ENCODE measurements at places on chromosomes 5 and 9. TPM values are rescaled to one million over a fixed set of nuclear protein-coding genes. Genes with fewer than 3 reads are reported as not detected.

DNA sequence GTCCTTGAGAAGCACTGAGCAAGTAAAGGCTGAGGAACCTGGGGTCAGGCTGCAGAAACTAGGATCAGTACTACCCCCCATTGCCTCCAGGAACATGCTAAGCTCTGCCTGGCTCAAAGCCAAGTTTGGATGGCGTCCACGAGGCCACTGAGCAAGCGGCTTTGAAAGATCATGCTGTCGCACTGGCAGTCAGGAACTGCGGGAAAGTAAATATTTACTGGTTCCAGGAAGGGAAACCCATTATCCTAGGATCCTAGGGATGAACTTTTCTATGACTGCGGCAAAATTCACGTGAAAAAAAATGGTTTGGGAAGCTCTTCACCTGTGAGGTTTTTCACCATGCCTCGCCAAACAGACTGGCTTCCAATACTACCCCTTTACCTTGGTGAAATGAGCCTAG is 75.3 kb upstream of the PJA2 start:
- DNase-seq: peak; percentile 75
- H3K4me1 ChIP-seq: peaks cover 13% of the 10 kb centered on the region
- no peaks in the 10 kb centered on the region for H3K36me3 ChIP-seq
- no peak overlapping the region for H3K4me3 ChIP-seq
- no peaks in the 10 kb centered on the region for H3K27me3 ChIP-seq

- H3K4me1 ChIP-seq: no peaks in the 10 kb centered on the region
- no peaks in the 10 kb centered on the region for H3K36me3 ChIP-seq
- H3K27me3 ChIP-seq: no peaks in the 10 kb centered on the region
- DNase-seq: no peak
These were observed 275.9 kb upstream of the WWC1 start for GRCh38 chr5:168015506-168015905.

GRCh38 chr5:90562341-90562740 is 3.7 kb downstream of the ADGRV1 start:
- H3K4me3 ChIP-seq: no peak overlapping the region
- H3K4me1 ChIP-seq: no peaks in the 10 kb centered on the region
- DNase-seq: no peak
- peaks cover under 1% of the 10 kb centered on the region for H3K27me3 ChIP-seq
- H3K27ac ChIP-seq: peak overlapping the region; percentile 36

- H3K4me1 ChIP-seq: no peaks in the 10 kb centered on the region
- no peaks in the 10 kb centered on the region for H3K27me3 ChIP-seq
- H3K36me3 ChIP-seq: no peaks in the 10 kb centered on the region
- no peak overlapping the region for H3K4me3 ChIP-seq
These were observed 347.3 kb downstream of the KDM4C start for GRCh38 chr9:7105095-7105494.

GRCh38 chr9:123643518-123643917 is 286.4 kb downstream of the DENND1A start:
- DNase-seq: no peak
- no peaks in the 10 kb centered on the region for H3K36me3 ChIP-seq
- H3K4me1 ChIP-seq: peaks cover under 1% of the 10 kb centered on the region
- no peak overlapping the region for H3K27ac ChIP-seq

DNA sequence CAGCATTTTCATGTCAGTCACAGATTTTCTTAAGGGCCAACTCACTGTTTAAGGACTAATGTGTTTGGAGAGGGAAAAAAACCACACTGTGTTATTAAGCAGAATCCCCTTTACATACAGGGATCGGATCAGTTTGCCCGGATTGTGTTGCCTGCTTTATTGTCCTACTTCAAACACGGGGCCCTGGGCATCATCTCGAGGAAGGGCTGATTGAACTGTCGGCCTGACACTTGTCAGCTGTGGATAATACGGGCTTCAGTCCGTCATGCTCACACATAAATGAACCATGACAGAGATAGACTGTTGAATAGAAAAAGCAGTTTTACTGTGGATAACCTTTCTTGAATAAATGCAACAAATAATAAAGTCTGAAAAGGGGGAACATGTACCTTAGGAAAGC is 325.0 kb downstream of the ZSWIM6 start:
- H3K4me1 ChIP-seq: no peaks in the 10 kb centered on the region
- no peak overlapping the region for H3K27ac ChIP-seq
- H3K36me3 ChIP-seq: no peaks in the 10 kb centered on the region
- H3K4me3 ChIP-seq: no peak overlapping the region
- no peaks in the 10 kb centered on the region for H3K27me3 ChIP-seq

GRCh38 chr5:134798468-134798867 is 39.9 kb downstream of the DDX46 start:
- no peaks in the 10 kb centered on the region for H3K27me3 ChIP-seq
- H3K4me1 ChIP-seq: no peaks in the 10 kb centered on the region
- H3K36me3 ChIP-seq: no peaks in the 10 kb centered on the region
- no peak overlapping the region for H3K27ac ChIP-seq

- H3K4me3 ChIP-seq: no peak overlapping the region
- no peaks in the 10 kb centered on the region for H3K27me3 ChIP-seq
- no peak overlapping the region for H3K27ac ChIP-seq
- H3K36me3 ChIP-seq: no peaks in the 10 kb centered on the region
- H3K4me1 ChIP-seq: peaks cover 39% of the 10 kb centered on the region
These were observed 64.9 kb downstream of the SERINC5 start for GRCh38 chr5:80190960-80191359.

- no peaks in the 10 kb centered on the region for H3K4me1 ChIP-seq
- peaks cover 5% of the 10 kb centered on the region for H3K27me3 ChIP-seq
- no peak overlapping the region for H3K27ac ChIP-seq
These were observed 90.8 kb upstream of the IRX4 start for GRCh38 chr5:1973391-1974013.

DNA sequence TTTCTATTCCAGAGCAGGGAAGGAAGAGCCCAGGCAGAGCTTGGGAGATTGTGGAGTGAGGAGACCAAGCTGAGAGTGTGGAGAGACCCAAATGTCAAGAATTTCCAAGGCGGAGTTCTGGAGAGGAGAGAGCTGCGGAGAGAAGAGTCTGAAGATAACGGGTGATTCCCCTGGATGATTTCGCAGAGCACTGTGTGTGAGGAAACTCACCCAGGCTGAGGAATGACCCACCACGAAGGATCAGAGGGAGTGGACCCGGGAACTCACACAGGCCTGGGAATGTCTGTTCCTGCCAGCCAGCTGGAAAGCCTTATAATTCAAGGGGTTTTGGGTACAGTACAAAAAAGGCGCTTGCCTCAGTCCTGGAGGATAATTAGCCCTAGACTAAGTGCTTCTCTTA is 94.2 kb downstream of the WNK2 start:
- peak; percentile 2 for DNase-seq
- H3K36me3 ChIP-seq: no peaks in the 10 kb centered on the region
- H3K4me1 ChIP-seq: no peaks in the 10 kb centered on the region
- no peak overlapping the region for H3K4me3 ChIP-seq
- no peak overlapping the region for H3K27ac ChIP-seq

DNA sequence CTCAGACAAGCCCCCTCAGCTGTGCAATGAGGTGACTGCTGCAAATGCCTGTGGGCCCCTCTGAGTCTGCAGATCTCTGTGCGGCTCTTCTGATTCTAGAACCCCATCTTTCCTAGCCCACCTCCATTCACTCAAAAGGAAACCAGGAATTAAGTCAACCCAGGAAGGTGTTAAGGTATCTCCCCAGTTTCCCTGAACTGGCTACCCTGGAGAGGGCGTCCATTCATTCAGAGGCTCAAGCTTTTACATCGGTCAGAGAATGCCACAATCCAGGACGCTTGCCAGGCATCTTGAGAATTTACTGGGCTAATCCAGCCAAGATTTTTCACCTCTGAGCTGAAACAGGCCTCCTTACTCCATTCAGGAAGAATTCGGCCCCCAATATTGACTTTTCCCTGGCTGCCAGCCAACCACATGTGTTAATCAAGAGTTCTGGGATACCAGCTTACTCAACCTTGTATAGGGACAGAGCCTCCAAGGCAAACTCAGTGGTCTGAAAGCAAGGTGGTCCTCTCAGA is 889 bp upstream of the ADAMTS12 start:
- no peaks in the 10 kb centered on the region for H3K27me3 ChIP-seq
- H3K27ac ChIP-seq: no peak overlapping the region

DNA sequence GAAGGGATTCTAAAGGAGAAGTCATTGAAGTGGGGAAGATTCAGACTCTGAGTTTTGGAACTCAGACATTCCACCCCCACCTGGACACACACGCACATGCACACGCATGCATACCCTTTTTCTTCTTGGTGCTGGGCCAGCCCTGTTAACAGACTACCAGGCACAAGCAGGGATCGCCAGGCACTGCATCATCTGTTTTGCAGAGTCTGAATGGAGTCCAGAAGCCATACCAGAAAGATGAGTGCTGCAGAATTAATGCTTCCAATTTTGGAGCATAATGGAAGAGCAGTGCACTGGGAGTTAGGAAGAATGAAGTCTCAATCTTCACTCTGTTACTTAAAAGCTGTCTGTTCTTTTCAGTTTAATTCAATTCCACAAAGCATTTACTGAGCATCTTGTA is 95.5 kb downstream of the PDE8B start:
- no peak overlapping the region for H3K27ac ChIP-seq
- DNase-seq: no peak
- peaks cover 8% of the 10 kb centered on the region for H3K4me1 ChIP-seq

GRCh38 chr9:110192531-110193261 is 15.3 kb downstream of the C9orf152 start:
- peaks cover 21% of the 10 kb centered on the region for H3K4me1 ChIP-seq
- H3K36me3 ChIP-seq: no peaks in the 10 kb centered on the region
- H3K4me3 ChIP-seq: no peak overlapping the region
- H3K27me3 ChIP-seq: no peaks in the 10 kb centered on the region
- H3K27ac ChIP-seq: peak overlapping the region; percentile 54

GRCh38 chr5:94627191-94627590 is 8.7 kb downstream of the SLF1 start:
- no peaks in the 10 kb centered on the region for H3K4me1 ChIP-seq
- no peak for DNase-seq
- H3K36me3 ChIP-seq: no peaks in the 10 kb centered on the region
- H3K27me3 ChIP-seq: no peaks in the 10 kb centered on the region
- no peak overlapping the region for H3K4me3 ChIP-seq
- no peak overlapping the region for H3K27ac ChIP-seq

- H3K4me1 ChIP-seq: no peaks in the 10 kb centered on the region
- H3K4me3 ChIP-seq: no peak overlapping the region
- DNase-seq: no peak
These were observed 35.2 kb downstream of the GOLPH3 start for GRCh38 chr5:32138839-32139493.

DNA sequence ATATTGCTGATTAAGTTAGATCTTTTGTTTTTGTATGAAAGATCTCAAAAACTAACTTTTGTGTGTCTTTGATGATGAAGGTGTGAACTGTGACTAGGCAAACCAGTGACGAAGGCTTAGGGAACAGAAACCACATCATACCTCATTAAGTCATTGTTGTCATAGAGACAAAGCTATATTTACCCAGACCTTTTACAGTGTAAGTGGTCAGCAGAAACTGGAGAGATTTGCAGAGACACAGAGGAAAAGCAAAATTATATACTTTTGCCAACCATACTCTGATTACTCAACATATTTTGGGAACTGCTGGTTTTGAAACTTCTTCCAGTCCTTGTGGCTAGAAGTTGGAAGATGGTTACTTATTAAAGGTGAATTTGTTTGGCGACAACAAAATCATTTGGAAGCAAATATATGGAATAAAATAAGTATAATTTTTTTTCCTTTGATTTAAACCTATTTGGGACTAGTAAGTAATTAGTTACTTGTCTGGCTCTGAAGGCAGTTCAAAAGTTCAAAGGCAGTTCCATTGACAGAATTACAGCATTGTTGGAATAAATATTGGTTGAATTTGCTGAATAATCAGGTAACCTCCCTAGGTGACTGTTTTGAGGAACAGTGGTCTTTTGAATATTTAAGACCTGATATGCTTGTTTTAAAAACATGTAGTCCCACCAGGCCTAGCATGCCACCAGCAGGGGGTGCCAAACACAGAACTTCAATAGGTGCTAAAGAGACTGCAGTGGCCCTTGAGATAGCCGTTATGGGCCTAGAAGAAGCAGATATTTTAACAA is 103.8 kb downstream of the RPS23 start:
- DNase-seq: peak; percentile 70
- H3K27ac ChIP-seq: peak overlapping the region; percentile 2
- H3K27me3 ChIP-seq: no peaks in the 10 kb centered on the region
- H3K4me1 ChIP-seq: no peaks in the 10 kb centered on the region

DNA sequence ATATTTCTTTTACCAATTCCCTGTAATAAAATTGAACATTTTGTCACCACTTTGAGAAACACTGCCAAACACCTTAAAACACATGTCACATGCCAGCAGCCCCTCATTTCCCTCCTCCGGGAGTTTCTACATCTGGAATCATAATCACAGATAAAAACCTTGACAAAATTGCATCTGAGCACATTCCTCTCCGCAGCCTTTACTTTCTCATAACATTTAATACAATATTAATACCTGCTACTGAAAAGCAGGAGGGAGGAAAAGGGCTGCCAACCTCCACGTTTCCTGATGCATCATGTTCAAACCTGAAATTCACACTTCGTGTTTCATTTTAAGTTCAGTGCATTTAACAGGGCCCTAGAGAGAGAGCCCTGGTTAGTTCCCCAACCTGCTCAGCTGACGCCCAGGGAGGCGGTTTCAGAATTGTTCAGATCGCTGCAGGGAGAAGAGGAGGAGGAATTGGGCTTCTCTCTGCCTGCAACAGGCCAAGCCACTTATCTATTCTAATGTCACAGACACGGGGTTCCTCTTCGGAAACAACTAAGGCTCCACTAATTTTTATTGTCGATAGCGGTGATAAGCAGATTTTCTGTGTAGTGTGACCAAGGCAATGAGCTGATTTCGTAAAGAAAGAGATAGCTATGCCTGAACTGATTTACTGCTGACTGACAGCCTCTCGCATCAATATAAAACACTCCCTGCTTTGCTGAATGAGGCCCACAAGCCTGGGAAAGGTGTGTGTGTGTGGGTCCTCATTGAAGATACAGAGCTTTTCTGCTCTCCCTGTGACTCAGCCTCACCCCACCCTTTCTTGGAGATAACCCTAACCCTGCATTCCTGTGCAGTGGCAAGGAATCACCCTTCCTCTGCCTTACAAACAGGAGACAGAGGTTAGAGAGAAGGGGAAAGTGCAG is 4.9 kb upstream of the LHX2 start:
- no peak overlapping the region for H3K4me3 ChIP-seq
- no peaks in the 10 kb centered on the region for H3K36me3 ChIP-seq
- H3K27ac ChIP-seq: no peak overlapping the region
- H3K4me1 ChIP-seq: peaks cover 20% of the 10 kb centered on the region

- H3K27me3 ChIP-seq: peaks cover 31% of the 10 kb centered on the region
- DNase-seq: no peak
- H3K4me1 ChIP-seq: no peaks in the 10 kb centered on the region
- H3K36me3 ChIP-seq: no peaks in the 10 kb centered on the region
- no peak overlapping the region for H3K4me3 ChIP-seq
- H3K27ac ChIP-seq: no peak overlapping the region
These were observed 258.5 kb downstream of the AGTPBP1 start for GRCh38 chr9:85483208-85483607.

Gene PRELID1
- polyA plus RNA-seq: 255 TPM

Gene ZFP62
- polyA plus RNA-seq: 18.0 TPM

Gene IARS1
- polyA plus RNA-seq: 76.7 TPM

Gene EQTN
- not detected for polyA plus RNA-seq

Gene FBLL1
- 1.2 TPM for polyA plus RNA-seq

Gene REXO4
- 17.2 TPM for polyA plus RNA-seq

Gene TBCA
- 278 TPM for polyA plus RNA-seq

Gene FREM1
- 12.0 TPM for polyA plus RNA-seq

Gene AJM1
- polyA plus RNA-seq: 7.7 TPM

Gene MAN2A1
- polyA plus RNA-seq: 31.5 TPM

Gene TSSK1B
- polyA plus RNA-seq: not detected

Gene GMCL2
- not detected for polyA plus RNA-seq

Gene BTNL8
- polyA plus RNA-seq: 12.5 TPM
